ENCODE measurements at places on chromosomes 4 and X. TPM values are rescaled to one million over a fixed set of nuclear protein-coding genes. Genes with fewer than 3 reads are reported as not detected.

GRIA3 gene
- 3.5 TPM for total RNA-seq

MFAP3L gene
- 90.2 TPM for total RNA-seq

GAGE12J gene
- not detected for total RNA-seq

SGMS2 gene
- 17.3 TPM for total RNA-seq

PAGE2B gene
- total RNA-seq = not detected

DGAT2L6 gene
- not detected for total RNA-seq

PLP1 gene
- total RNA-seq = 2.1 TPM

RAI2 gene
- total RNA-seq = 28.0 TPM

SCML2 gene
- total RNA-seq = 1.2 TPM

TRPC3 gene
- total RNA-seq = 11.8 TPM

PDE5A gene
- total RNA-seq = 74.4 TPM

OCIAD1 gene
- 181 TPM for total RNA-seq

BEX4 gene
- 51.2 TPM for total RNA-seq

FAM149A gene
- total RNA-seq = 40.5 TPM

SFRP2 gene
- total RNA-seq = 13.3 TPM

FAM133A gene
- total RNA-seq = not detected

CYSLTR1 gene
- total RNA-seq = 3.8 TPM

CCKAR gene
- not detected for total RNA-seq

FHIP1A gene
- 25.0 TPM for total RNA-seq

APELA gene
- not detected for total RNA-seq

NUP62CL gene
- total RNA-seq = 2.7 TPM

Measured in ureter (tissue), 1 donor.